Stimulated activated CD8-positive, alpha-beta memory T cell treated with anti-CD3 and anti-CD28 coated beads, Interleukin-2, amount 100 ng/mL, for 1 hour (primary cell): ENCODE measurements at places on chromosomes 16 and 17.

DNA sequence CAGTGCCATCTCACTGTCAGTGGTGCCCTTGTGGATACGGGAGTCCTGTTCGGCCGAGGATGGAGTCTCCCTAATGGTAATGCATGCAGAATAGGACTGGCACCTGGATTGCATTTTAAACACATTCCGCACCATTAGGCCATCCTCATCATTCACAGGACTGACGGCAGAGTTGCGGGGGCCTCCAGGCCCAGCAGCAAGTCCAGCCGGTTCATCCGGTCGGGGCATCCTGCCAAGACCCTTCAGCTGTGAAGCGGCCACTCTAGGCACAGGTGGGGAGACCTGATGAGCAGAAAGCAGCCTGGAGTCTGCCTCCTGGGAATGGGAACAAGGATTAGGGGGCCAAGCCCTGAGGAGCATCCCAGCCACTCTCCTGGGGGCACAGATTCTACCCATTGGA, 90.3 kb upstream of the XYLT1 start:
- no peak for DNase-seq

DNA sequence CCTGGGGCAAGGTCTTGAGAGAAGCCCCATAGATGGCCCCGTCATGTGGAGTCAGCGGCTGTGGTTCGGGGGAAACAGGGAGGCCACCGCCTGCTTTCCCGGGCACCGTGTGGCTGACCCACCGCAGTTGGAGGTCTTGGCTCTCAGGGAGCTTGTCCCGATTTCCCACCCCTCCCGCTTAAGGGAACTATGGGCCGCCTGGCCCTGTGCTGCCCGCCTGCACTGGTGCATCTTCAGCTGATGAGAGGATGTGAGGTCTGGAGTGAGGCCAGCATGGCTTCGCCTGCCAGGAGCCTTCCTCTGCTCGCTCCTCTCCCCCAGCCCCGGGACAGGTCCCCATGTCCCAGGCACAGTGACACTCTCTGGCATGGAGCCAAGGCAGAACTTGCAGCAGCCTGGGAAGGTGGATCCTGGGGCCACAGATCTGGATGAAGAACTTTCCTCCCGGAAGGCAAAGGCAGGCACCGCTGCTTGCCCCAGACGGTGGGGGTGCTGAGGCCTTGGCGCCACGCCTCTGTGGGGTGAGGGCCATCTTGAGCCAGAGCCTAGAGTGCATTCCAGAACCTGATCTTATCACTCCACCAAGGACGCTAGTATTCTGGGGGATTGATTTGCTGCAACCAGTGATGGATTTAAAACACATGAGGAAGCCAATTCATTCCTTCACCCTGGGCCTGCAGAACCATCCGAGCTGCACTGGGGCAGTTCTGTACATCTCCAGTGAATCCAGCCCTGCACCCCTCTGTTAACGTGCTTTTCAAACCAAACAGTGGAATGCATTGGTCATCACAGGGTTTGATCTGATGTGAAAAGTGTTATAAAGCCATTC, 178.6 kb upstream of the TNRC6C start:
- no peak for DNase-seq

DNA sequence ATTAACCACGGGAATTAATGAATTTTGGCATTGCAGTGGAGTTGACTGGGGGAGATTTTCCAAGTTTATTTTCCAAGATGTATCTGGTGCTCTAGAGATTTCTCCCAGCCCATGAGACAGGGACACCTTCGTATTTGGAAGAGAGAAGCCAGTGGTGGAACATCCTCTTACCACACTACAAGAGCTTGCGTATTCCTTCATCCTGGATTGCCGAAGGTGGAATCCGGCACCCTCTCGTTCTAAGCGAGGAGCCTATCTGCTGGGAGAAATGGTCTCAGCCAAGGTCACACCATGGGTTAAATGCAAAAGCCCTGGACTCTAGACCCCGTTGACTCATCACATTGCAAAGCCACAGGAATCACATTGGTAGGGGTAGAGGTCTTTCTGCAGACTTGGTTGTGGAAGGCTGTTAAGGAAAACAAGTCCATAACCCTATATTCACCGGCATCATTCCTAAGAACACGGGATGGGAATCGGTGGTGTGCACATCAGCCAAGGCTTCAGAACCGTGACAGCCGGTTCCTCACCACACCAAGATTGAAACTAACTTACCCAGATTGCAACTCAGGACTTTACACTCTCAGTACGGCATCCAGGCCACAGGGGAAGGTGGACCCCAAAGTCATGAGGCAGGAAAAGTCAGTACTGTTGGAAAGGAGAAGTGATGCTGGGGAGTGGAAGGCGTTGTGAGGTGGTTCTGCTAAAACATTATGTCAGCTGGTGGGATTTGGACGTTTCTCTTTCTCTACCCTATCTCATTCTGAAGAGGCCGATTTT, 259.8 kb downstream of the CPPED1 start:
- no peak for DNase-seq

GRCh38 chr17:61203671-61204131, 195.9 kb upstream of the TBX2 start:
- no peak for DNase-seq

DNA sequence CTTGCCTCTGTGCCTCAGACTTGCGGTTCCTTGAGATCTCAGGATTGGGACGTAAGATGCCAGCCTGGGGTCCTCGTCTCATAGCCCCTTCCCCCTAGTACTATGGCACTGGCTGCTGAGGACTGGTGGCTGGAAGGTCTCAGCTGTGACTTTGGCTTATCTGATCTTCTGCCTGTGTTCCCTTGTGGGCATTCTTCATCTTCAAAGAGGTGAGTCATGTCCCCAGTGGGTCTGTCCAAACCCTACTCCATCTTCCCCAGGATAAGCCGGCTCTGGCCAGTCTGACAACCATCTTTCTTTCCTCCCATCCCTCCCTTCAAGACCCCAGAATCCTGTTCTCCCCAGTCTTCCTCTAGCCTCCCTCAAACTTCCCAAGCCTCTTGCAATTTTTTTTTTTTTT, 3.6 kb downstream of the CD19 start:
- no peak for DNase-seq

DNA sequence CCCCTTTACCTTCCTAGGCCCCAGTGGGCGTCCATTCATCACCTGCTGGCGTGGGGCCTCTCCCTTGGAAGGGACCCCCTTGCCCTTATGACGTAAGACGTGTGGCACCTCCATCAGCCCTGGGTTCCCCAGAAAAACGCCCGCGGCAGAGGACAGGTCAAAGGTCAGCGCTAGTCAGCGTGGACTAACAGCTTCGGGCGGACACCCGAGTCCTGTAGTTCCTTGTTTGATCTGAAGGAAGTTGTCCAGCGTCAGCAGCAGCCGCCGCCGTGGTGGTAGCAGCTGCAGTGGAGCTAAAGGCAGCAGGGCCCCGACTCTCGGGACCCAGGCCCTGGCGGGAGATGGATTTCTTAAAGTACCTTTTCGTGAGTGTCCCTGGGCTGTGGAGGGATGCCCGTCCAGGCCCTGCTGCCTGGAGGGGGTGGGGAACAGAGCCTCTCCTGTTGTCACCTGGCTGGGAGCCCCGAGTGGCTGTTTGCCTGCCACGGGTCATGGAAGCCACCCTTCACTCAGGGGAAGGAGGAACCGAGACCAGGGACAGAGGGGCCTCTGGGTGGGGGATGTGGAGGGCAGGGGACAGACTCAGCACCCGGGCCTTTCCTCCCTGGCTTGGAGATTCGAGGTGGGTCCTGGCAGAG, 123.6 kb downstream of the OR1D5 start:
- DNase-seq, result no peak

DNA sequence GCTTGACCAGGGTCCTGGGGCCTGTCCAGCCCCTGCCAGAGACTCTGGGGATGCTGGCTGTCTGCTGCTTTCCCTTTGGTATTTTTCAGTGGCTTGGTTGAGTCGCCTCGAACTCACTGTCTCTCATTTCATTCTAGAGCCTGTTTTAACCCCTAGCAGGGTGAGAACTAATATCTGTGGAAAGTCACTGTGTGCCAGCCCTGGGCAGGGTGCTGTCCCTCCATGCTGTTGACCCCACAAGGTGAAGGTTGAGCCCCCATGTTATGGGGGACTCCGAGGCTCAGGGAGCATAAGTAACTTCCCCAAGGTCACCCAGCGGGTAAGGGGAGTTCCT, 33.0 kb downstream of the DCAKD start:
- no peak for DNase-seq
